ENCODE measurements at places on chromosomes 2 and 18.

DNA sequence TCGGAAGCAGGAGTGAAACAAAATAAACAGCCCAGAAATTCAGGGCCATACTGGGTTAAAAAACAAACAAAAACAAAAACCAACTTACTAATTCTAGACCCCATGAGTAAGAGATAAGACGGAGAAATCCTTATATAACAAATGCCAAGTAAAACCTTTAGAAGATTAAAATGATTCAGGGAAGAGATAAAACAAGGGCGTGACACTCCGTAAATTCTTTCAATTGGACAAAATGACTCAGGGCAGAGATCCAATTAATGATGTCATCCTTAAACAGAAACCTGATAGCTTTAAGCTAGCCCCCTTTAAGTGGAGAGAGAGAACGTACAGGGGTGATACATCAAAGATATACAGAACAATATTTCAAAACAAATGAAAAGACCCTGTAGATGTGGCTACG is 317.4 kb downstream of the NBAS start:
- no peak for DNase-seq

GRCh38 chr2:32289165-32289999 is 11.7 kb downstream of the YIPF4 start:
- no peak for DNase-seq

DNA sequence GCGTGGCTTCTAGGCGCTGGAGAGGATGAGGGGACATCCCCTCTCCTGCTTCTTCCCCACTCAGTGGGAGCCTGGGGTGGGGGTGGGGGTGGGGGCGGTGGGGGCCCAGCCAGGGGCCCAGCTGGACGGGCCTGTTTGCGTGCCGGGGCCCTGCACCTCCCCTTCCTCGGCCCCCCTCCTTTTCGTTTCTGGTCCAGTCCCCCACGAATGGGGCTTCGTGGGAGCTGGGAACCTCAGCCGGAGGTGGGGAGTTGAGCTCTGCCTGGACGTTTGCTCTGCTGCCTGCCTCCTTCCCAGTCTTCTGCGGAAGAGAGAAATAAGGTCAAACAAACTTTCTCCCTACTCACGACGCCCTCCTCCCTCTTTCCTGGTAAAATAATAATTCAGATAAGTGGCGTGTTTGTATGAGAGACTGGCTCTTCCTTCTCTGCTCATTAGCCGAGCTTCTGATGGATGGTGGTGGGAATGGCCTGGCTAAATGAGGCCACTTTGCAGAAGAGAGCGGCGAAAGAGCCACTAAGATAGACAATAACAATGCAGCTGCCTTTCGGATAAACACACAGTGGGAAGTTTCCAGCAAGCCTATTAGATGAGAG is 782 bp downstream of the MTA3 start:
- DNase-seq: peak; percentile 17

DNA sequence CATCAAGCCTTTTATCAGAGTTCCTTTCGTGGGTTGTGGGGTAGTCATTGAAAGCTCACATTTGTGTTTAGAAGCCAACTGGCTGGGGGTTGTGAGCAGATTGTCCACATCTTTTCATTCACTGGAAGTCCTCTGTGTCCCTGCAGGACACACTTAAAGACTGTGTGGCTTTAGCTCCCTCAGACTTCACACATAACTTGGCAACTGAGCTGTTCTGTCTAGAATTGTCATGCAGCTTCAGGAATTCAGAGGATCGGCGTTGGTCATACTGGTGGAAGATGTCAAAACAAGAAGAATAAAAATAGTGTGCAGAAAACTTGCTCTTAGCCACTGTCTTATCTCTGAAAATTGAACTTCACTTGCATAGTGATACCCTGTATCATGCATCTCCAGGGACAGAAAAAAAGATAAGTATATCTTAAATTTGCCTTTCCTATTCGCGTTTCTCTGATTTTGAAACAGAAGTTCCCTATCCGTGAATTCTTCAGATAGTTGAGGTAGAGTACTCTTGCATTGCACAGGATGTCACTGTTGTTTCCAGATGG is 49.6 kb downstream of the TRAPPC12 start:
- no peak for DNase-seq

All from left ventricle myocardium inferior (tissue), 1 donor.